ENCODE measurements at places on chromosomes 6 and 20.

DNA sequence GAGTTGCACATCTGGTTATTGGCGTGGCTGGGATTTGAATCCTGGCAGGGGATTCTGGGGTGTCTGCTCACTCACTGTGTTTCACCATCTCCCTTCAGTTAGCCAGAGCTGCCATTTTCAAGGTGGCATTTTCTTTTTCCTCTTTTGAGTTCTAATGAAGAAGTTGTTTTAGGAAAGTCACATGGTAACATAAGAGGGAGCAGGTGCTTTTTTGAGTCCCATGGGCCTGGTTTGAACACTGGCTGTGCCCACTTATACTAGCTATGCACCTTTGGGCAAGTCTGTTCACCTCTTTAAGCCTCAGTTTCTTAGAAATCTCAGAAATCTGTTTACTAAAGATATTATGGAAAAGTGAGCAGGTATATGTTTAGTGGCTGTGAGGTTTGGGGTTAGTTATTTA lies 39.6 kb downstream of the ANKS1A start:
- DNase-seq = no peak

DNA sequence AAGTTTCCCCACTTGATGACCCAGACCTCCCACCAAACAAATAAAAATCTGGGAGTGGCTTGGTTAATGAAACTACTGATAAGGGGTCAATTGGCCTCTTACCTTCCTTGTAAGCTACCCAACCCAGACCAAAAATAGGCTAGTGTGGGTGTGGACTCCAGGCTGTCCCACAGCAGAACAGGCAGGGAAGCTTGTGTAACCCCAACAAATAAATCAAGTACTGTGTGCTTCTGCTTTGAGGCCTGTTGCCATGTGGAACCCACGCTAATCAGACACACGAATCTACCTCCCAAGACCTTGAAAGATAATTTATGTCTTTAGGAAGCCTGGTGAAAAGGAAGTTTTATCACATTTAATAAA lies 33.7 kb upstream of the PAQR8 start:
- DNase-seq = no peak

DNA sequence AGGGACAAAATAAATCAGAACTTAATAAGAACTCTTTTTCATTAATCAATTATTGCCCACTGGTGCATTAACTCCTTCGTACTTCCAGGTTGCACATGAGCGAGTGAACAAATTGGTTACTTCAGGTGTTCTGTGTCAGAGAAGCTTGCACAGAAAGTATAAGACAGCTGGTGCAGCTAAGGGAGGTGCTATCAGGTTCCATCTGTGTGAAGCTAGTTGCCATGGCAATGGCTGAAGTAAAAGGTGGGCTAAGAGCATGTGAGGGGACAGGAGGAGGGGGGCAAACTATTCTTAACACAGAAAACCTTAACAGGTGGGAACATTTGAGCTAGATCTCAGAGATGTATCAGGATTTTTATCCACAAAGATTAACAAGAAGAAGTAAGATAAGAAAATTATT lies 81.6 kb downstream of the MANEA start:
- DNase-seq = no peak

GRCh38 chr6:113493991-113494390 lies 363.2 kb upstream of the MARCKS start:
- no peak for DNase-seq

DNA sequence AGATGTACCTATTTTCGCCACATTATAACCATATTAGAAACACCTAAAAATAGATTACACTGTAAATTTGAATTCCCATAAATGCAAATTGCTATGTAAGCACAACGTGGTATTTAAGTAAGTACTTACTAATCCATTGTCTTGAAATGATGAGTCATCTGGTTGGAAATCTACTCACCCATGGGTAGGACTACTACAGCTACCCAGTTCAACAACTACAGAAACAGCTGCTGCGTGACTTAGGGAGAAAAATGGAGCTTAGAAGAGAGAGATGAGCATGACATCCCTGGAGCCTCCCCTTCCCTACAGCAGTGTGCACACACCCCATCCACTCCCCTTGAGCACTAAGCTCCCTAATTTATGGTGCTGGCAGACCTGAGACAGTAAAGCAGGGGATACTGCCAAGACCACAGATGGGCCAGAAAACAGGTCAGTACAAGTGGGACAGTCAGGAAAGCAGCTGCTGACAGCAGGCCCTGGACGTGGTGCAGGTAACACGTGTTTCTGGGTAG lies 26.9 kb downstream of the RRAGD start:
- no peak for DNase-seq

DNA sequence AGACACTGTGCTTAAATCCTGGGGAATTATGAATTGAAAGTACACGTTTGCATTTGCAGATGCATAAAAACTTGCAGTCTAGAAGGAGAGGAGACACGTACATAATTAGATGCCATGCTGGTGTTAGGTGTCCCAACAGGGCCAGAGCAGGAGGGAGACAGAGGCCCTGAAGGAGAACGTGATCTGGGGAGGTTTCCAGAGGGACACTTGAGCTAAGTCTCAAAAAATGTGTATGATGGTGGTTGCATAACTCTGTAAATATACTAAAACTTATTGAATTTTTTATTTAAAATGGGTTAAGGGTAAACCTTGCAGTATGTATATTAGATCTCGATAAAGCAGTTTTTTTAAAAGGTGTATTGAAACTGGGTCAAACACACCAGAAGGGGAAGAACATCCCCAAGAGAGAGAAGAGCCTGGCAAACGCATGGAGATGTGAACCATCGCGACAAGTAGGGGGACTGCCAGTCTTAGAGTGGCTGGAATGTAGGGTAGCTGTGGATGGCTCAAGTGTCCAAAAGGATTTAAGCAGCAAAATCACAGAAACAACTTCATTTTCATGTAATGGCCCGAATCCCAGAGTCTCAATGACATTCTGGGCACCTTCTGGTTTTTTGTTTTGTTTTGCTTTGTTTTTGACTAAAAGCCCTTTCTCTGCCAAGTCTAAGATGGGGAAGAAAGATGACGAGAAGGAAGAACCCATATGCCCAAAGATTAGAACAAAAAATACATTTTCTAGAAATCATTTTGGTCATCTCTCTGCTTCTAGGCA lies 15.3 kb downstream of the TRAF3IP2 start:
- no peak for DNase-seq

DNA sequence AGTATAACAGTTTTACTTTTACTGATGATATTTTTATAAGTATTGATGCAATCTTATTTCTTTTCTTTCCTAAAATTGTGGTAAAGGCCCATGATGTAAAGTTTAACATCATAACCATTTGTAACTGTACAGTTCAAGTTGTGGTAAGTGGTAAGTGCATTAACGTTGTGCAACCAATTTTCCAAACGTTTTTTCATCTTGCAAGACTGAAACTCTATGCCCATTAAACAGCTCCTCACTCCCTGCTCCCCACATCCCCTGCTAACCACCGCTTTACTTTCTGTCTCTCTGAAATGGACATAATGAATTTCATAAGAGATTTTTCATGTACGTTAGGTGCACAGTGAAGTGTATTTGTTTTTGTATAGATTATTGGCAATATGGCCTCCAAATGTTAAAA lies 106.0 kb downstream of the PACRG start:
- no peak for DNase-seq

DNA sequence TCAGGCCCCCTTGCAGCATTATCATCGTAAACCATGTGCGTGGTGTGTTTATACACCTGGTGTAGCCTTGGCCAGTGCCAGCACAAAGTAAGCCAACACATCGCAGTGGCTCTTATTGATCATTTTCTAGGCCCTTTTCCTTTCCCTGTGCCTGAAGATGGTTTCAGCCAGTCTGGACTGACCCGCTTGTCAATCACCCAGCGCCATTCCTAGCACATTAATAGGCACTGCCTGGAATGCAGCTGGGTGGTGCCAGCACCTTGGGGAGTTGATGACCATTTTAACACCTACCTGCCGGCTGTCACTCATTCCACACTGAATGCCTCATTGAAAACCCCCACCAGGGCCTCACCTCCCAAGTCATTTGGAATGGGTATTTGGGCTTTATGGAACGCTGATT lies 4.9 kb upstream of the UQCC2 start:
- no peak for DNase-seq

- DNase-seq = no peak
These were observed 33.7 kb upstream of the MYLIP start for GRCh38 chr6:16095180-16095579.

DNA sequence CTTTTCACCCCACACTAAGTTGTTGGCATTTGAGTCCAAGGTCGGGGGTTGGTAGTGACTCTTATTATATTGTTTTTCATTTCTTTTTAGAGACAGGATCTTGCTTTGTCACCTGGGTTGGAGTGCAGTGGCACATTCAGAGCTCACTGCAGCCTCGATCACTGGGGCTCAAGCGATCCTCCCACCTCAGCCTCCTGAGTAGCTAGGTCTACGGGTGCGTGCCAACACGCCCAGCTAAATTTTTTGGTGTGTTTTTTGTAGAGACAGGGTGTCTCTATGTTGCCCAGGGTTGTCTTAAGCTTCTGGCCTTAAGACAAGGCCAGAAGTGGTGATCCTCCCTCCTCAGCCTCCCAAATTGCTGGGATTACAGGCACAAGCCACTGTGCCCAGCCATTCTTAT lies 25.1 kb upstream of the TGM2 start:
- no peak for DNase-seq

- no peak for DNase-seq
These were observed 501.8 kb upstream of the SULF2 start for GRCh38 chr20:48287021-48287494.

GRCh38 chr6:28543651-28544610 lies 18.2 kb downstream of the GPX5 start:
- DNase-seq = no peak

GRCh38 chr6:46816626-46817025 lies 23.4 kb downstream of the MEP1A start:
- DNase-seq = no peak

GRCh38 chr20:57838670-57839151 lies 128.9 kb upstream of the PMEPA1 start:
- peak; percentile 6 for DNase-seq

DNA sequence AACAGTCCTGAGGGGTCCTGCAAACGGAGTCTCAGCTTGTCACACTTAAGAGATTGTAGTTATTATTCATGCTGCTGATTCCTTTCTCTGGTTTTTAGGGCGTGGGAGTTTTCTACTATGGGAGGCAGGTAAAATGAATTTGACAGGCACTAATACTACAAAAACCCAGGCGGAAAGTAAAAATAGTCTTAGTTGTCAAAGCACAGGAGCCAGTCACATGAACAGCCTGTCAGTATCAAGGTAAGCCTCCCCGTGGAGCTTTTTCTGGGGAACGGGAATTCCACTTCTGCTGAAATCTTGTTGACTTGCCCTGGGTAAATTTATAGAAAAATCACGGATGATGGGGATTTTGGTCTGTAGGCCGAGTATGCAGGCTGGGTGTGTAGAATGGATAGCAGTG lies 79.8 kb downstream of the SLC24A3 start:
- DNase-seq = no peak

- peak; percentile 70 for DNase-seq
These were observed 5.5 kb downstream of the UBR2 start for GRCh38 chr6:42569102-42570028.

GRCh38 chr6:145863988-145864616 lies 49.5 kb upstream of the FBXO30 start:
- DNase-seq = no peak

DNA sequence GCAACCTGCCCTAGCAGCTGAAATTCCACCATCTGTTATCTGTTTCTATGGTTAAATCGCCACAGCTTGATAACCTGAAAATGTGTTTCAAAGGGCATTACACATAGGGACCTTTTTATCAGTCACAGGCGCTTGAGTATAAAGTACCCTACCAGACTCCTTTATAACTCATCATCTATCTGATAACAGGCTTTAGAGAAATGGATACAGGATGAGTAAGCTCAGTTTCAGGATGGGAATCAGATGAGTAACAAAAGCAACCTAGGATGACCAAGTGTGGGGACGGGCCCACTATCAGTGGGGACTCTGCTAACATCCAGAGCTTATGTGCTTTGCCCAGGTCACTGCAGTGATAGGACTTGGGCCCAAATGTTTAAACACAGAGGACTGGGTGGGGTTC lies 75.6 kb downstream of the PRND start:
- DNase-seq = no peak

GRCh38 chr20:45070932-45071632 lies 29.8 kb downstream of the KCNS1 start:
- DNase-seq = no peak

- DNase-seq = no peak
These were observed 62.0 kb downstream of the GPX5 start for GRCh38 chr6:28587746-28588075.

- DNase-seq = no peak
These were observed 36.3 kb upstream of the FAM83D start for GRCh38 chr20:38889792-38890496.

GRCh38 chr6:32213649-32214048 lies 10.2 kb downstream of the NOTCH4 start:
- no peak for DNase-seq

- no peak for DNase-seq
These were observed 46.3 kb upstream of the BTN3A2 start for GRCh38 chr6:26318459-26319404.

DNA sequence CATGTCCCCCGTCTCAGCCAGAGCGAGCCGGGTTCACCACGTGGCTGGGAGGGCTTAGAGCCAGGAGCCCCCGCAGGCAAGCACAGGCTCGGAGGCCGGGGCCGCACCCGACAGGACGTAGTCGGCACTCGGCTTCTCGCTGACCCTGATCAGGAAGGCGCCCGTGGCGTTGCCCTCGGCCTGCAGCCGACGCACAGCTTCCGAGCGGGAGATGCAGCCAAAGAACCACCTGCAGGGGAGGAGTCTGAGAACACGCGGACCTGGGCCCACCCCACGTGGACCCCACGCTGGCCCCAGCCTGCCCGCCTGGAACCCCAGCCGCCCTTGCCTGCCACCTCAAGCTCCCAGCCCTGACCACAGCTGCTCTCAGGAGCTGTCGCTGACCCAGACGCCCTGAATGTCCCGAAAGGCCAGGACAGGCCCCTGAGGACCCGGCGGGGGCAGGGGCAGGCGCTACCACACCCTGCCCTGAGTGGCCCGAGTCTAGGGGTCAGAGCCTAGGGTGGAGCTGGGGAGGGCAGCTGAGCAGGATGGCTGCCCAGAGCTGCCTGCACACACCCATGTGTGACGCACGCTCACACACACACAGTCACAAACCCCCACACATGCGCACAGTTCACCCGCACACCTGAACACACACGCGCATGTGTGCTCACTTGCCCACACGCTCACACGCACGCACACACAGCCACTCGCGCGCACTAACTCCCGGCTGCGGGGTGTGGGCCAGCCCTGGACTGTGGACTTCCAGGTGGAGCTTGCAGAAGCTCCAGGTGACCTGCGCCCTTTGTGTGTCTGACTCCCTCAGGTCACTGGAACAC lies 2.1 kb downstream of the PTK6 start:
- DNase-seq = no peak

- peak; percentile 83 for DNase-seq
These were observed 156.9 kb downstream of the VEGFA start for GRCh38 chr6:43926634-43927531.

GRCh38 chr20:44143936-44144335 lies 43.1 kb downstream of the JPH2 start:
- no peak for DNase-seq

DNA sequence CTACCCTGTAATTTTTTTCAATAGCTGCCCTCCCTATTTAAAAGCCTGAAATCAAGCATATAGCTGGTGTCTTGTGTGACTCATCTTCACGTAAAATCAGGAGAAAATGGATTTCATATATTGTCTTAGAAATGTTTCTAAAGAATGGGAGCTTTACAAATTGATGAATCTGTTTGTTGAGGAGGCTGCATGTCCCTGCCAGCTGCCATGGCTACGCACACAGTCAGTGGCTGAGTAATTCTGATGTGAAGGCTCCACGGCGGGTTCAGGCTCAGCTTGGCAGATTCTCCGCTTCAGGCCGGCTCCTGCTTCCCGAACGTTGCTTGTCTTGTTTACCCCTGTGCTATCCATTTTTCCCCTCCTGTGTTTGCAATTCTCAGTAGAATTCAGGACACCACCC lies 82.8 kb downstream of the CCDC170 start:
- no peak for DNase-seq

Data from skeletal muscle cell (primary cell).